ENCODE measurements at places on chromosomes 5 and 9.

- no peak for DNase-seq
Measured at GRCh38 chr5:153463806-153464205, 26.7 kb upstream of the GRIA1 start.

- DNase-seq: no peak
Measured at GRCh38 chr5:129836321-129836720, 67.9 kb upstream of the CHSY3 start.

DNA sequence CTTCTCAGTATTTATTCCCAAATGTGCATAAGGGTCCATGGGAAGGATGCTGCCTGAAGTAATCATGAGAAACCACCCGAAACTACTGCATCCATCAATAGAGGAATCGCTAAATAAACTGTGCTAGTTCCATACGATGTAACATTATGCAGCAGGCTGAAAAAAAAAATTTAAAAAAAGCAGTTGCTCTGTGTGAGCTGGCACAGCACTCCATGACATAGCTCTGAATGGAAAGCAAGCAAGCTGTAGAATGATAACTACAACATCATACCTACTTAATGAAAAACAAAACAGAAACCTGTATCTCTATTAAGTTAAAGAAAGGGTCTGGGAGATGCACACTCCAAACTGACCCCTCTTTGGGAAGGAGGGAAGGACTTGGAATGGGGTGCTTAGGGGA is 49.3 kb downstream of the SHB start:
- DNase-seq: no peak

DNA sequence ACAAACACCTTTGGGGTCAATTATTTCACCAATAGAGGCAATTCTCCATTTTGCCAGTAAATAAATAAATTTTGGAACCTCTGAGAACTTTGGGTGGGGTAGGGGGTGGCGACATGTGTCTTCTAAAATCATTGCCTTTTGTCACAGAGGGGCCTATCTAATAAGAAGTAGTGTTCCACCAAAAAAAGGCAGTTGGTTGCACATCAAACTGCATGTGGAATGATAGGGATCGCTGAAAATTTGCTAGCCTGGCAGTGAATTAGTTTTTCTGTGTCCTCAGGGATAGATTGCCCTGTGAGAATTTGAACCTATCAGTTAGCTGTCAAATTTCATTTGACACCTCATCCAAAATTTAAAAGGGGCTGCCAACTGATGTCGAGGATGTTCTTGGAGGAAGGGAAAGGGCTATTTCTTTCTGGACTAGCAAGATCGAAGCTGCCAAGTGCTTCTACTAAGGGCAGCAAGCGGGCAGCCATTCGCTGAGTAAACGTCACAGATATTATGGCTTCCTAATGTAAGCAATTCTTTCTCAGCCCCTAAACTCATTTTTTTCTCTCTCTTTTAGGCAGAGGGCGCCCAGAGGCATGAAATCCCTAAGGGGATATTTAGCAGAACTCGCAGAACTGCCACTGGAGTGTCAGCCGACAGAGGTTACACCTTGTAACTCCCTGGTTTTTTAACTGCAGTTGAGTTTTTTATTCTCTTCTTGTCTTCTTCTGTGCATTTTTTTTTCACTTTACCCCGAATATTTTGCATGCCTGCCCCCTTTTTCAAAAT is 2208.1 kb upstream of the WWC1 start:
- no peak for DNase-seq

GRCh38 chr5:139062910-139063663 is 135.1 kb downstream of the SIL1 start:
- no peak for DNase-seq

DNA sequence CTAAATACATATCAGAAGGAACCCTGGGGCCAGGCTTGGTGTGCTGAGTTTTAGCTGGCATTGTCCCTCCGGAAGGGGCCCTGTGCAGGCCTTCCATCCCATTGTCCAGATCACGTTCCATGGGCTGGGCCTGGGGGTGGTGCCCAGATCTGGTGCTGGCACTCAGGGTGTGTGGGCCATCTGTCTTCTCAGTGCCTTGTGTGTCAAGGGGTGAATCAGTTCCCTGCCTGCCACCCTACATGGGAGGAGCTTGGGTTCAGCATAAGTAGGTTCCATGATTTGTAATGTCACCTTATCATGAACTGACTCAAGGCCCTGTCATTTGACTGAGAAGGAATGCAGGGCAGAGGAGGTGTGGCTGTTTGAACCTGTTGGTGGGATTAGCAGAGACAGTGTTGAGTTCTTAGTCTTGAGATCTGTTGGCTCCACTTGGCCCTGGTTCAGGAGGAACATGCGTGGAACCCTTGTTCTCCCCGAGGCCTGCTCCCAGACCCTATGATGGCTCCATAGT is 176.8 kb downstream of the MACROH2A1 start:
- no peak for DNase-seq

DNA sequence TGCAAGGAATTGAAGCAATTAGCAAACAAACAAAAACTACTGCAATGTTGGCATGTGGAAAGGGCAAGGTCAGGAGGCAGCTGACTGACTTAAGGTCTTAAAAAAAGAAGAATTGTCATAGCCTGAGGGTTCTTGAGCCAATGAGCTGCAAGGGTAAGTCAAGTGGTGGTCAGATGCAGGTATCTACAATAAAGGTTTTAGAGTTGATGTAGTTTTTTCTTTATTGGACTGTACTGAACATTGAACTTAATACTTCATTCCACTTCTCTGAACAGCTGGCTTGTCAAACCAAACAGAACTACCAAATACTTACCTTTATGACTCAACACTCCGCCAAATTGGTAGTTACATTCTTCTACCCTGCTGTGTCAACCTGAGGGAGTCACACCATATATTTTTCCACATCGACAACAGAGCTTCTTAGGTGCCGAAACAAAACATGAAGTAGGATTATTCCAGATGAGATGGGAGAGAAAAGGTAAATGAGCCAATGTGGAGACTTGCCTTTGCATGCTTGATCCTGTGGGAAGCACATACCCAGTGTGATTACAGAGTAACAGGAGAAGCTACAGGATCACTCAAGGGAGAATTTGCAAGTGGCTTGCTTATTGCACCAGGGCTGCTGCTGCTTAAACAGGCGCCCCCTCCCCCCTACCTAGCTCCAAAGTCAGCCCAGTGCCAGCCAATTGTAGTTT is 35.3 kb downstream of the EQTN start:
- DNase-seq: no peak

DNA sequence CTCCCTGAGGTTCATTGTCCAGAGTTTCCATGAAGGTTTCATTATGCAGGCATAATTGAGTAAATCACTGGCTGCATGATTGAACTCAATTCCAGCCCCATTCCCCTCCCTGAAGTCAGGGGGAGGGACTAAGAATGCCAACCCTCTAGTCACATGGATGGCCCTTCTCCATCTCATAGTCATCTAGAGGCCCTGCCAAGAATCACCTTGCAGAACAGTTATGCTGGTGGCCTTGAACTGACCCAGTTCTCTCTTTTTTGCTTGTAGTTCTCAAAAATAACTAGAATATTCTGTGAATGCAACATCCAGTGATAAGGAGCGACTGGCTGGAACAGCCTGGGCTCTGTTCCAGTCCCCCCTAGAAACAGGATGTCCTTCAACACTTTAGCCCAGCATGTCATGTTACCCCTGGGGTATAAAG is 31.7 kb downstream of the SLC35A4 start:
- no peak for DNase-seq

DNA sequence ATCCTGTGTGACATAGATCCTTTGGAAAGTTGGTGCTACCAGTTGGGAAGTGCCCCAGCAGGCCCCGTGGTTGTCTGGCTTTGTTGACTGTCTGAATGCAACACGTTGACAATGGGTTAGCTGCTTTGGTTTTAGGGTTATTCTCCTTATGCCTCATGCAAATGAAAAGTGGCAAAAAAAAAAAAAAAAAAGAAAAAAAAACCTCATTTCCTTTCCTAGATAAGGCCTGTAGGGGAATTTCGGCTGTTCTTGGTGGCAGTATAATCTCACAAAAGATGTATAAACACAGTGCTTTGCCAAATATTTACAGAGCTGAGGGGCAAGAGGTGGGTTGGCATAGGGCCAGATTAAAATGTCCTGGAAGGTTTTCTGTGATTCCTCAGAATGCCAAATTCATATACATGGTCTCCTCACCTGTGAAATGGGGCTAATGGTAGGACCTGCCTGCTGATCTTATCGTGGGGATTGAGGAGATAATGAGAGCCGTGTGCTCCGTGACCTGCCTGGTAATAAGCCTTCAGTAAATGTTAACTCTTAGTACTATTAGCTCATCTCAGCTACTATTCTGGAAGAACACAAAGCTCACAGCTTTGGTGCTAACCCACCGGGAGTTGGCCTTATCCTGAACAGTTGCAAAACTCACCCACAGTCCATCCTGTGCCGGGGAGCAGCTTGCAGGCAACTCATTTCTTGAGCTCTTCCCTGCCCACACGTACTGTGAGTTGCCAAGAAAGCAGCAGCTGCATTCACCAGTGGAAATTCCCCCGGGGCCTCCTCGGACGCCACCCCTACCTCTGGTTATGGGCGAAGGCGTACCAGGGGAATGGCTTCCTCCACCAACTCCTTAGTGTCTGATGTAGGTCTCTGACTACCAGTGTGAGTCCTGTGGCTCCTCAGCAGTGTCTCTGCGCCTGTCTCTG is 220.3 kb downstream of the NR3C1 start:
- DNase-seq: no peak

DNA sequence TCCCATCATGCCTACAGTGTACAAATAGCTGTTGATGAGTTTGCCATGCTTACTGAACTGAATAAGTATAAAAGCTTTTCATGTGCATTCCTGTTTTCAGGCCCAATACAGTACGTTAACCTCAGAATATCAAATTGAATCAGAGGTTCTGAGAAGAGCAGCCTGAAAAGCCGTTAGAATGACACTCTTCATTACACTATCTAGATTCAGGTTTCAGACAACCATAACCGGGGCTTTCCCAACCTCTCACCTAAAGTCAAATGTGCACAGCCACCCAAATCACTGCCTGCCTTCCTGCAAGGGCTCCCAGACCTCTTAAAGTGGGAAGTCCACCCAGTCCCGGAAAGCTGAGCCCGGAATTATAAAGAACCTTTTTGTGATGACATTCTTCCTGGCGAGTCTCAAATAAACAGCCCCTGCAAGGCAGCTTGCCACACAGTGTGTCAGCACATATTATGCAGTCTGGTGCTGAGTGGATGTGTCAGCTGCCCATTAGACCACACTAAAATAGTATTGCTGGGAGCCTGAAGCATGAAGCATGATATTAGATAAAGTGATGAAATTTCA is 245.8 kb downstream of the TLE4 start:
- DNase-seq: no peak

GRCh38 chr5:62152394-62153087 is 153.5 kb upstream of the KIF2A start:
- DNase-seq: no peak

DNA sequence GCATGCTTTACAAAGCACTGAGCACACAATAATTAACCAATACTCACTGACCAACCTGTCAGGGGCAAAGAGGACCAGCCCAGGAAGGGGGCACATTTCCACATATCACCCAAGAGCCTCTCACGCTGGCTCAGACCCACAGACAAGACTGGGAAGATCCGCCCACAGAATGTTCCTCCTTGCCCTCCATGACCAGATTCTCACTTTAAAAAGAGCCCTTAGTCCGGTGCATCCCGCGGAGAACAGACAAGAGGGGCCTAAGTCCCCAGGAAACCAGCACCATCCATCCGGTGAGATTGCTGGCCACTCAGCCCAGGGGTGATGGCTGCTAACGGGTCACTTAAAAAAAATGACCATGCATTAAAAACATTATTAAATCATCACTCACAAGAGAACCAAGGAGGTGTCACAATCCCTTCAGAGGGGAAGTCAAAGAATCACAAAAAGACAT is 32.9 kb downstream of the SEMA4D start:
- no peak for DNase-seq

GRCh38 chr5:9898319-9898718 is 268.2 kb upstream of the TAS2R1 start:
- DNase-seq: peak; percentile 60

GRCh38 chr5:157328277-157328912 is 62.5 kb downstream of the CYFIP2 start:
- peak; percentile 84 for DNase-seq

DNA sequence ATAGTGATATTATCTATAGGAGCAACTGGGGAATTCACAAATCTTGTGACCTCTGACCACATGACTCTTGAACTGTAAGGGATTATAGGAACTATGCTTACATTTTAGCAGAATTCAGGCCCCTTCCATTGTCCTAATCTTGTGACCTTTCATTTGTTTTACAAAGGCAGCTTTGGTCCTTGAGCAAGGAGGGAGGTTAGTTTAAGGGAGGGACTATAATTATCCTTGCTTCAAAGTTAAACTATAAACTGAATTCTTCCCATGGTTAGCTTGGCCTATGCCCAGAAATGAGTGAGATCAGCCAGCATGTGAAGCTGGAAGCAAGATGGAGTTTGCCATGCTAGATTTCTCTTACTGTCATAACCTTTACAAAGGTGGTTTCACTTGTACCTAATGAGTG is 51.2 kb downstream of the TARS1 start:
- no peak for DNase-seq

GRCh38 chr9:131149688-131150053 is 24.3 kb downstream of the NUP214 start:
- DNase-seq: no peak

DNA sequence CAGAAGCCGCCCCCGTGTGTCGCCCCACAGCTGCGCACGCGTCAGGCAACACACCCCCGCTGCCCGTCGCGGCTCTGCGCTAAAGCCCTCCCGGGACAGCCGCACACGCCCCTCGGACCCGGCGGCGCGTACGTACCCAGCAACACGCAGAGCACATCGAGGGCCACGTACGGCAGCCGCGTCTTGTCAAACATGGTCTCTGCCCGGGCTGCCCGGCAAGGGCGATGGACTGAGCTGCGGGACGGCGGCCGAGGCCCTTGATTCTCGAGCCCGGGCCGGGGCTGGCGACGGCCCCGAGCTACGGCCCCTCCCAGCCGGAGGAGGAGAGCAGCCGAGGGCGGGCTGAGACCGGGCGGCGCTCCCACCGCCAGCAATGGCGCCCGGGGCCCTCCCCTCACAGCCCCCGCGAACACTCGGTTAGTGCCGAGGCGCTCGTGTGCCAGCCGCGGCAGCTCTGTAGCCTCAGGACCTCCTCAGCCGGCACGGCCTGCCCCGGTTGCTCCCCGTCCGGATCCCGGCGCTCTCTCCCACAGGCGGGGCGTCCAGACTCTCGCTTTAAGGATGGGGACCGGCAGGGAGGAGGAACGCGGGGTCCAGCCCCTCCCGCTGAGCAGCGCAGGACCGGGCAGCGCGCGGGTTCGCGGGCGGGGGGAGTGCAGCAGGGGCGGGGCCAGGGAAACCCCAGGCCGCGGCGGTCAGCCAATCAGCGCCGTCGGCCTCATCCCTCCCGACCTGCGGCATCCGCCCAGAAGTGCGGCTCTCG is at the start of gene PLPP1:
Gene PLPP1, minus strand, starts transcription at position 529 of the 763 bp plus-strand sequence. Its CDS starts 335 bp downstream, at position 194.
- peak; percentile 96 for DNase-seq

GRCh38 chr9:82797534-82797933 is 265.4 kb downstream of the RASEF start:
- DNase-seq: peak; percentile 12

DNA sequence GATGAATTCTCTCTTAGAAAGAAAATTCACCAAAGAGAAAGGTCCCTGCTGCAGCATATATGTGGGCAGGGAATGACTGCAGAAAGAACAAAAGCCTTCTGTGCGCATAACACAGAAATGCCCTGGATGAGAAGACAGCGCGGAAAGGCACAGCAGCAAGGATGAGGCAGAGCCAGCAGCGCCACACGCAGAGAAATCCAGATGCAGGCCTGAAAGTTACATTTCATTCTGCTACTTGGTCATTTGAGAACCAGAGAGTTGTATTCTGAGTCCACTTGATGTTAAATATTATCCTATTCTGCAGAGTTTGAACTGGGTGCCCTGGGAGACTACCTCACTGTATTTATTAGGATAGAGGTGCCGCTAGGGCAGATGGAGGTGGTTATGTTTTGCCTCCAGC is 68.5 kb downstream of the GLDC start:
- DNase-seq: no peak
